ENCODE measurements at places on chromosomes 3 and 15.

- DNase-seq: peak; percentile 69
These were observed 19.0 kb downstream of the PDHB start for GRCh38 chr3:58414538-58415197.

DNA sequence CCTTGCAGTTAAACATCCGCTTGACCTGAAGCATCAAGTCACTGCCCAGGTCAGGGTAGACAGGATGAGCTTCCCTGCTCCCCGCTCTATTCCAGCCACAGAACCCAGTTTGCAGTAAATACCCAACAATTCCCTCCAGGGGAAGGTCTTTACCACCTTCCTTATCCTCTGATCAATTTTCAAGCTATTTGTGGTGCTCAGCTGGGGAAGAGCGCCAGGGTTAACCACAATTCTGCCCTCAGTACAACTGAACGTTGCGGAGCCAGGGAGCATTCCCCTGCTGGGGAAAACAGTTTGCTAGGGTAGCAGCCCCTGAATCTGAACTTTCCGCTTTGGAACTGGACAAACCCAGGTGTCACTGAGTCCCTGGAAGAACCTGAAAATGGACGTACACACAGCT, 28.5 kb downstream of the RBPMS2 start:
- DNase-seq: no peak

- DNase-seq: no peak
These were observed 27.3 kb downstream of the OTOL1 start for GRCh38 chr3:161523916-161524315.

GRCh38 chr3:62229908-62230307, 143.4 kb downstream of the FEZF2 start:
- no peak for DNase-seq

DNA sequence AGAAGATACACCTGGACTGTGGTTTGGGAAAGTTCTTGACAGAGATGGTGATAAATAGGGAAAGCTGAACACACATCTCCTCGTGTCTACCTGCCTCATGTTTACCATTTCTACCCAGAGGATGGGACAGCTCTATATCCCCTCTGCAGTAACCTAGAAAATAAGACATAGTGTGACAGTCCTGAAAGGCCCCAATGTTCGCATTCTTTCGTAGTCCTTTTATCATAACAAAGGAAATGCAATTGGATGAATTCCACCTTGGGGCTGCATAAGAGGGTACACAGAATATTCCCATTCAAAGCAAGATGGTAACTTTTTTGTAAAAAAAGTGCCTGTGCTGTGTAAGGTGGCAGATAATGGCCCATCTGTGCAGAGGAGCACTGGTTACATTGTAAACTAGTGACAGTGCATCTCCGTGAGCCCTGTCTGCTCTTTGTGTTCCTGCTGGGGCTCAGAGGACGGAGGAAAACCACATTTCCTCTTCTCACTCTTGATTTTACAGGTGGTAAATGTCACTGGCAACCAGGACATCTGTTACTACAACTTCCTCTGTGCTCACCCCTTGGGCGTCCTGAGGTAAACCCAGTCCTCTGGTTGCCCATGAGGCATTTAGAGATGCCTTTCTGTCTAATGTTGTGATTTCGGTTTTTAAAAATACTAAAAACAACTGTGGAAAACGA, 74.3 kb downstream of the SIDT1 start:
- DNase-seq: no peak

DNA sequence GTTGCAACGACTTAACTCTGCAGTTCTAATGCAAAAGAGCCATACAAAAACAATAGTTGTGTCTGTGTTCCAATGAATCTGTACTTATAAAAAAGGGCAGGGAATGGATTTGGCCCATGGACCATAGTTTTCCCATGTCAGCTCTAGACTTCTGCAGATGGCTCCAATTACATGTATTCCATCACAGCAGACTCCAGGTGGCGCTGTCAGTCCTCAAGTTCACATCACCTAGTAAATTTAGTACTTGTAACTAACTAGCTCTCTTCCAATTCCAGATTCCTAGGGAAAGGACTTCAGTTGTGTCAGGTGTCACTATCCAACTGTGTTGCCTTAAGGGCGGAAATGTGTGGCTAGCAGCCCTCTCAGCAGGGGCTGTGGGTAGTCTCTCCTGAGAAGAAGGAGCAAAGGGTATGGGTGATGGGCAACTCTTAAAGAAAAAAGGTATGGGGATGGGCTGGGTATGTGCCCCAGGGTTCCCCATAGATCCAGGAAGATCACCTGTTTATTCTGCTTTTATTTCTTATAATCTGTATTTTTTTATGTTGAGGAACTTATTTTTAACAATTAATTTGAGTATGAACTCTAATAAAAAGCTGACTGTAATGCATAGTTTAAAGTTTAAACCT, 36.2 kb downstream of the BBS4 start:
- peak; percentile 58 for DNase-seq

DNA sequence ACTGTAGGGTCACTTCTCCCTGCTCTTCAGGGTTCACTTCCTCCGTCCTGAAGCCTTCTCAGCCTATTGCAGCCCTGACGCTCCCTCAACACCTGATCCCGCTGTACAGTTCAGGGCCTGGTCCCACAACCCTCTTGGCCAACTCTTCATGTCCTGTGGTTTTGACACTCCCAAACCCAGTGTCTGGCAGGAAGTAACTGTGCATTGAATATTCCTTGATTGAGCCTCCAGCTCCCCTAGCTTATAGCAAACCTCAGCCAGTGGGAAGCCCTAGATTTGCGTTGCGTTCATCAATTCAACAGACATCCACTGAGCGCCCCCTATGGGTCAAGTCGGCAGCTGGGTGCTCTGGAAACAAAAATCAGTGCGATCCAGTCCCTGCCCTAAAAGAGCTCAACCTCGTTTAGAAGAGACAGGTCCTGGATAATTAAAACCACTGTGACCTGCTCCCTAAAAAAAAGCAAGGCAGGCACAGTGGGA, 13.5 kb downstream of the UBAP1L start:
- DNase-seq: peak; percentile 89

DNA sequence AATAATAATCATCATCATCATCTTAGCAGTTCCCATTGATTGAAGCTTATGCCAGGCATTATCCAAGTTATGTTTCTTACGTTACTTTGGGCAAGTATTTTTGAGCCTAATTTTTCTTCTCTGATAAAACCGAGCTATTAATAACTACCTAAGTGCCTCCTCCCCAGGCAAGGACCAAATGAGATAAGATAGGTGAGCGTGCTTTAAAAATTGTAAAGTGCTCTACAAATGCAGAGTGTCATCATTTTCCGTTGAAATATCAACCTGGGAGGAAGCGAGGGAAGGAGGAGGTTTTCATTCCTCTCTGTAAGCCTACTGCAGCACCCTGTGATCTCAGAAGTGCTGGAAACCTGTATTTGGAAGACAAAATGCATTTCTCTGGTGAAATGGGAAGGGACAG, 96.7 kb upstream of the MITF start:
- no peak for DNase-seq

GRCh38 chr15:85621094-85621493, 173.6 kb downstream of the KLHL25 start:
- DNase-seq: no peak

GRCh38 chr3:85304360-85304964, 345.7 kb downstream of the CADM2 start:
- peak; percentile 1 for DNase-seq

DNA sequence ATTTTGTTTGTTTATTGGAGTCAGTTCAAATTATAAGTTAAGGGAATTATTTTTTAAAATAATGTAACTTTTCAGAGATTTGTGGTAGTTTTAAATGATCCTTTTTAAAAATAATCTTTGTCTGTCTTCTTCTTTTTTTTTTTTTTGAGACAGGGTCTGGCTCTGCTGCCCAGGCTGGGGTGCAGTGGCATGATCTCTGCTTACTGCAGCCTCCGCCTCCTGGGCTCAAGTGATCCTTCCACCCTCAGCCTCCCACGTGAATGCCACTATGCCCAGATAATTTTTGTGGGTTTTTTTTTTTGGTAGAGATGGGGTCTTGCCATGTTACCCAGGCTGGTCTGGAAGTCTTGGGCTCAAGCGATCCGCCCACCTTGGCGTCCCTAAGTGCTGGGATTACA, 12.6 kb downstream of the FNDC3B start:
- no peak for DNase-seq

DNA sequence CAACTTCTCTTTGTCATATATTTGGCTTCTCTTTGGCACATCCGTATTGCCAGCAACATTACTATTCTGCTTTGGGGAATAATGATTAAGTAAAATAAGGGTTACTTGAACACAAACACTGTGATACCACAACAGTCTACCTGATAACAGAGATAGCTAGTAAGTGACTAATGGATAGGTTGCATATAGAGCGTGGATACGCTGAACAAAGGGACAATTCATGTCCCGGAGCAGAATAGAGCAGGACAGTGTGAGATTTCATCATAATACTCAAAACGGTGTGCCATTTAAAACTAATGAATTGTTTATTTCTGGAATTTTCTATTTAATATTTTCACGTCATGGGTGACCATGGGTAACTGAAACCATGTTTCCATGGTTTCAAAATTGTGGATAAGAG, 54.1 kb downstream of the SCN5A start:
- no peak for DNase-seq

DNA sequence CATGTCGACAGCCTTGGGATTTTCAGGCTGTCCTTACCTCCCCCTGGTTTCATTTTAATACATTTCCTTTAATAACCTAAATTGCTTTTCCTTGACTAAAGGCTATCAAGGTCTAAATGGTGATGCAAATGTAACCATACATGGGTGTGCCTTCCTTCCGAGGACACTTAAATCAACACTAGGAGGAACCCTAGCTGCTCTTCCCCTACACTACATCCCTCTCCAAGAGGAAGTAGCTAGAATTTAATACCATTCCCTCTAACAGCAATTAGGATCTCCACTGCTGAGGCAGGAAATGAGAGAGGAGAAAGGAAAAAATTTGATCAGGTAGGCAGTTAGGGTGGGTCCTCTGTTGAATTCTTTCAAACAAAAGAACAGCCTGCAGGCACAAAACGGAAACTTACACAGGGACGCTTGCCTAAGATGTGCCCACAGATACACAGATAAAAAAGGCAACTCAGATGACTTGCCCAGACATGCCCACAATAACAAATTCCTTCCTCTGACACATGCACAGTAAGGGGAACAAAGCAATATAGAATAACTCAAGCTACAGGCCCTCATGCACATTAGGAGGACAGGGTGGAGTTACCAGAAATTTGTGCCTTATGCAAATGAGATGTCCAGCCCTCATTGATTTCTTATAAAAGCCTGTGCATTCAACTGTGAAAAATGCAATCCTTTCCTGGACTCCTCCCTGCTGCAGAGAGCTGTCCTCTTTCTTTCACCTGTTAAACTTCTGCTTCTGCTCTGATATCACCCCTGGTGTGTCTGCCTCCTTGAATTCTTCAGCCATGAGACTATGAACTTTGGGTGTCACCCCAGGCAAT, 1024.4 kb upstream of the CADM2 start:
- DNase-seq: no peak

- no peak for DNase-seq
These were observed 32.6 kb downstream of the SERPINI2 start for GRCh38 chr3:167441256-167441655.

DNA sequence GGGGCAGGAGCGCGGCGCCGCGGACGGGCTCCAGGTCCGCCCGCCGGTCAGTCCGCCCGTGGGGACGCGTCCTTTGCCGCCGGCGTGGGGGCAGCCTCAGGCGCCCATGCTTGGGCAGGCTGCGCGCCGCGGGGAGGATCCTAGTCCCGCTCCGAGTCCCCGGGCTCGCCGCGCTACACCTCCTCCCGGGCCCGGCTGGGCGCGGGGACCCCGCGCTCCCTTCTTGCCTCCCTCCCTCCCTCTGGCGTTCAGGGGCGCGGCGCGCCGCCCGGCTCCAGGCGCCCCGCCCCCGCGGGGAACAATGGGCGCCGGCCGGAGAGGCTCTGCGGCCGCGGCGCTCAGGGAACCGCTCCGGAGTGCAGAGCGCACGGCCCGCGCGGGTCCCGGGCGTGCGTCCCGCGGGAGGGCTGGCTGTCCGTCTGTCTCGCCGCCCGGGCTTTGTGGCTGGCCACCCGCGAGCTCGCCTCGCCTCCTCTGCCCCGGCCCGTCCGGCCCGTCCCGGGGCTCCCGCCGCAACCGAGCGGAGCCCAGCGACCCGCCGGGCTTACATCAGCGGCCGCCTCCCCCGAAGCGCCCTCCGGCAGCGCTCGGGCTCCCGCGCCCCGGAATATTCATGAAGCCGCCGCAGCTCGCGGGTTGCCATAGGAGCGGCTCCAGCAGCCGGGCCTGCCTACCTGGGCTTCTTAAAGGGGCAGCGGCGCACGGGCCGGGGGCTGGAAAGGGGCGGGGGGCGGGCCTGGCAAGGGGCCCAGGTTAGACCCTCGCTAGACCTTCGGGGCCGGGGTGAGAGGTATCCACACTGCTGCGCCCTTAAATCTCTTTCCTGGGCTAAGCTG, at the start of gene HCN4:
Gene HCN4, minus strand, starts transcription at position 658 of the 836 bp plus-strand sequence. CDS start 688 bp downstream, outside the sequence.
- peak; percentile 77 for DNase-seq

DNA sequence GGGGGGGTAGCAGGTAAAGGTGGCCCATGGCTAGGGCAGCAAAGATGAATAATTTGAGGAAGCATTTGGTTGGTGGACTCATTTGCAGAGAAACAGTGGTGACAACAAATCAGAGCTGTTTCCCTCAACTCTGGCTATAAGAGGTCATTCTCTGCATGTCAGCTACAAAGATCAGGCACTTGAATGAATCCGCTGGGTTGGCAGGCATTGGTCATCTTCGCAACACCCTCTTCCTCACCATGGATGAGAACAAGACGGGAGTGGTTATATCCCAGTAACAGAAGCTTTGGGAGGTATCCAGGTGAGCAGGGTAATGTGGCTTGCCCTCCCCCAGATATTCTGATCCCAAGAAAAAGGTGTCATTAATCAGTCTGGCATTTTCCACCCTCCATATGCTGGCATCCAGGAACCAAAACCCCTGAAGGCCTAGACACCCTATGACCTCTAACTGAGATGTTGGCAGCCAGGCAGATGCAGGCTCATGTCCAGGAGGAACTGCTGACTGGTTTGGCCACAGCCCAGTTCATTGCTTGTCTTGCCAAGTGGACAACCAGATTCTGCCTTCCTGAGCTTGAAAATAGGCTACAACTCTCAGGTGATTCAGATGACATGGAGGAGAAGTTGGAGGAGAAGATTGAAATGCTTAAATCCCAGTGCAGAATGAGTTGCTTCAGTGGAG, 108.9 kb upstream of the TRIM42 start:
- DNase-seq: no peak

GRCh38 chr3:9692416-9692815, 11.2 kb upstream of the CPNE9 start:
- no peak for DNase-seq

DNA sequence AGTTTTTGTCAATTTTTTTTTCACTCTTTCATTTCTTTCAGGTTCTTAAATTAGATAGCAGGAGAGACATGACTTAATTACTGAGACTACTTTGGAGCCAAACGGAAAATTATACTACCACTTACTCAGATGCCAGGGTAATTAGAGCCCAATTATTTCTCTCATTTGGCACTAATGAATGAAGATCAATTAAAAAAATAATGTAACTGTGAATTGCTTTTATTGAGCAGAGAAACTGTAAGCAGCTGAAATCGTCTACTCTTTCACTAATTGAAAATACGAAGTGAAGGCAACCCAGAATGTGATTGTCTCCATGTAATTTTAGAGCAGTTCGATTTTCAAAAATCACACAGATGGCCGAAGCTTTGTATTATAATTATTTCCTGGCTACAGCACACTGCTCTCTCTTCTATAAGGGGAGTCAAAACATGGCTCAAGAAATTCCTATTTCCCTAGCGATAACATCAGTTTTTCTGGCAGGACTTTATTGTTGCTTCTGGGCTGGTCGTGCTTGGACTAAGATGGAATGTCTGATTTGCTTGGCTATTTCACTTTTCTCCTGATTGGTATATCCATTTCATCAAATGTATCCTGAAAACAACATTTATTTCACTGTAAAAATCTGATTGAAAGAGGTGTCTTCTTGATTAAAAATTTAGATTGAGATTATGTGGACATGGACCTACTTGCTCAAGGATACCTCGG, 55.8 kb upstream of the PDZRN3 start:
- DNase-seq: no peak

Data from kidney (tissue), 22 donors.